Regular cardiac myocyte (primary cell): ENCODE measurements at places on chromosomes 4 and X. TPM values are rescaled to one million over a fixed set of nuclear protein-coding genes. Genes with fewer than 3 reads are reported as not detected.

The PRRG3 gene
- not detected in 2 replicates for total RNA-seq

The PLRG1 gene
- total RNA-seq: 64.8 and 90.7 TPM in 2 replicates

The PFKFB1 gene
- total RNA-seq: 0.19 TPM in 1 of 2 replicates, not detected in the other

The SORBS2 gene
- 4.0 and 22.6 TPM in 2 replicates for total RNA-seq

The CXorf49 gene
- not detected in 2 replicates for total RNA-seq

The FREM3 gene
- under 0.01 TPM in 2 replicates for total RNA-seq

The MTMR8 gene
- 0.19 and 0.85 TPM in 2 replicates for total RNA-seq

The GYPB gene
- total RNA-seq: not detected in 2 replicates

The NEIL3 gene
- 2.0 and 15.0 TPM in 2 replicates for total RNA-seq

The FOXP3 gene
- total RNA-seq: under 0.01 TPM in 1 of 2 replicates, not detected in the other

The SYTL4 gene
- total RNA-seq: 5.9 and 18.0 TPM in 2 replicates

The OCIAD2 gene
- 13.2 and 47.5 TPM in 2 replicates for total RNA-seq

The MAGEA9B gene
- total RNA-seq: not detected in 2 replicates

The CLIC2 gene
- under 0.01 and 0.85 TPM in 2 replicates for total RNA-seq

The FAM9C gene
- total RNA-seq: not detected in 2 replicates

The TKTL2 gene
- total RNA-seq: not detected in 2 replicates

The SPACA5 gene
- not detected in 2 replicates for total RNA-seq

The SEC24D gene
- 85.1 and 97.2 TPM in 2 replicates for total RNA-seq
